ENCODE measurements at places on chromosomes 5 and 9. TPM values are rescaled to one million over a fixed set of nuclear protein-coding genes. Genes with fewer than 3 reads are reported as not detected.

- no peak for DNase-seq
These were observed 158.3 kb upstream of the MAP3K1 start for GRCh38 chr5:56656846-56657726.

- DNase-seq = no peak
These were observed 2.9 kb upstream of the DPM2 start for GRCh38 chr9:127940593-127940992.

DNA sequence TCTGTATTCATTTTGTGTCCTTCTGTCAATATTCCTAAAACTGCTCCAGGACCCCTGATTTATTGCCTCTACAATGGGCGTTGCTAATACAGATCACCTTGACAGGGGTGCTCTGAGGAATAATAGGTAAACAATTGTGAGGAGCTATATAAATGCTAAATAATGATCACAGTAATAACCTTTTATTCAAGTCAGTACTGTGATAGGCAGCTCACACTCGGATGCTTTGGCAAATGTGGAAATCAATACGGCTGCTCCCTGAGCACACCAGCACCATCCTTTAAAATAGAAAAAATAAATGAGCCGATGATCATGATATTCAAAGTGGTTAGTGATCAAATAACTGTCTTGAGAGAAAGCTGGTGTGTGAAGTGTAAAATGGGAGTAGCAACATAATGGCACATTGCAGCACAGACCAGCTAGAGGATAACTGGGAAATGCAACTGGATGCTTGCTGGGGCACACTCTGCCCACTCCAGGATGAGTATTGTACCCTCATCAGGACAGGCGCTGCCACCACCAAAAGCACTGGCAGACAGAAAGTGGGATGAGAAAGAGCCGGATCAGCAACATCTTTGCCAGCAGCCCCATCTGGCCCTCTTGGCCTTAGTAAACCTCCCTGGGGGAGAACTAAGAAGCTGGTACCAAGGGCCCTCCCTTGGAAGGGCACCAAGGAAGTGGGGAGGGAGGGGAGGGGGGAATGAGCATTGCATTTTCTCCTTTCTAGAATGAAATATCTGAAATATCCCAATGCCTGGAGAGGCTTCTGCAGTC, 69.4 kb upstream of the SPATA31D4 start:
- DNase-seq = no peak

DNA sequence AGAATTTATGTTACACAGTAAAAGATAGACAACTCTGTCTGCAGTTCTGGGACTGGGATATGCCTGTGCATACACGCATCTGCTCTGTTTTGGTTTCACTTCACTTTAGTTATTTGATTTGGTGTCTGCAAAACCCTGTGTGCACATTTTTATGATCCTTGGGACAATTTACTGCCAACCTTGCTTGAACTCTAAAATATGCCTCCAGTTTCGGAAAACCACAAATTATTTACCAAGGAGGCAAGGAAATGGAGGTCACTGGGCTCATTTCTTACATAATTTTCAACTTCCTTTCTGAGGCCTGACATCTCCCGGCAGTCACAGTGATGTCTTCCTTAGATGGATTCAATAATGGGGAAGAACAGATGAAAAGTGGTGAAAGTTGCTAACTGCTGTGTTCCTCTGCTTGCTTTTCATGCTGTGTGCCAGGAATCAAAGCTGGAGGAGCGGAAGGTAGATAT, 61.2 kb upstream of the TAF11L2 start:
- no peak for DNase-seq

Gene IFNA13
- total RNA-seq = not detected

Gene TMEM141
- total RNA-seq = 110 TPM

DNA sequence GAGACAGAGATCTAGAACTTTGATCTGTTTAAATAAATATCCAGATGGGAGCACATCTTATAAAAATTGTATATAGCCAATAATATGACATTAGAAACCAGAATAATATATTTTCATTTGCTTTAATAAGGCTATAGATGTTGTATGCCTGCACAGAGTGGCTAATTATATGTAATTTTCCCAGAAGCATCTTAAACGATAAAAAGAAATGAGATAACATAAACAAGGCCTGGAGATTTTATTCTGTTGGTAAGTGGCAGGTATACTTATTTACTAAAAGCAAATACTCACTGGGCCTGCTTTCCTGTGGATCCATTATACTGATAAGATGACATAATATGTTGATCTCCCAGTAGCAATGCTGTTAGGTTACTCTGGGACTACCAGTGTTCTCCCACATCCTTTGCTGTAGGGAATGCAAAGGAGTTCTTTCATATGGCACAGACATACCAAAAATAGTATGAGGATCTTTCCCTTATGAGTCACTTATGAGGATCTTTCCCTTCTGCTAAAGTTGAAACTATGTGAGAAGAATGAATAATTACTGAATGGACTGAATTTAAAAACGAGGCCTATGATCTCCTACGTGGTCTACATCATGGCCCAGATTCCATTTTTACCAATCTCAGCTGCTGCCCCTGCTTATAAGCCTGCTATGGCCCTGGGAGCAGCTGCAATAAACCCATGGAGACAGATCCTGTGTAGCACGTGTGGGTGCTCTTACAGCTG, 112.1 kb downstream of the NUDT12 start:
- no peak for DNase-seq

DNA sequence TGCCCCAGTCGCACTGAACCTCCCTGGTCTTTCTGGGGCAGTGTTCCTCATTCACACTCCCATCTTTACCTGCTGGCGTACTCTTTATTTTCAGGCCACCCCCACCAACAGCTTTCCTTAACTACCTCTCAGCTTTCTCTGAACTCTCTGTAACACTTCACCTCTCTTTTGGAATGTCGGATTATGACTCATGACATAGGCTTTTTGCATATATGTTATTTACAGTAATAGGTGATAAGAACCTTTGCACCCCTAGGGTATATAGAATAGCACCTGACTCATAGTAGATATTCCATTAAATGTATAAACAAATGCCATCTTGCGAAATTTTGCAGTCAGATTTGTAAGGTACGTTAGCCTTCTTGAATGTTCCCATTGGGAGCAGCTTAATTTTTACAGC, 52.9 kb upstream of the MIER3 start:
- DNase-seq = no peak

DNA sequence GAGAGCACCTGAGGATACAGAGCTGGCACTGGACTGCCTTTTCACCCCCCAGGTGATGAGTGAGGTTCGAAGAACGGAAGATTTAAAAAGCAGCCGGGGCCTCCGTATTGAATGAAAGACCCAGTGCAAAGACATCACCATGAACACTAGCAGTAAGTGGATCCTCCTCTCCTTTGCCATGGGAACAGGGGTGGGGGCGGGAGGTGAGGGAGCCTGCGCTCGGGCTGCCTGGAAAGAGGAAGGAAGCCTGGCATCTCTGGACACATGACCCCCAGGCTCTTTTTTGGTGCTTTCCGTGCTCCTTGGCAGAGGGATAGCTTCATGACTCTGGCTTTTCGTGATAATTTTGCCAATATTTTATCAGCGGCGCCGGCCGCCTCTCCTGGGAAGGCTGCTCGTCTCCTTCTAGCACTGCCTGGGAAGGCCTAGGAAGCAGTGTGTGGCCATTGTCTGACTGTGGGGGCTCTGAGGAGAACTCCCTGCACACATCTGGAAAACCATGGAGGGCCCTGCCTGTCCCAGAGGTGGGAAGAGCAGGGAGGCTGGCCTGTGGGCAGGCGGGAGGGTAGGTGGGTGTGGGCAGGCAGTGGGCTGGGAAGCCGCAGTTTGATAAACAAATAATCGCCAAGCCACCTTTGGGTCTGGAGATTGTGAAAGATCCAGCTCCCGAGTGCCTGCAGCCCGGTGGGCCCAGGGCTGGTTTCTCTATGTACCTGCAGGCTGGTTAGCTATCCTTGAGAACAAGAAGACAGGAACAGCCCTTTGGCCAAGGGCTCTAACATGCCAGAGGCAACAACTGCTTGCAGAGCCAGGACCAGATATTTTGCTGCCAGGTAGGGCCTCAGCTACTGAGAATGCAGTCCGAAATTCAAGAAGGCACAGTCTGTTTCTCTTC, 911 bp downstream of the ABLIM3 start:
- DNase-seq = peak; percentile 24

Gene PTPRD
- 113 TPM for total RNA-seq

Gene ITK
- 5.7 TPM for total RNA-seq

Gene F12
- total RNA-seq = 3.0 TPM

Gene SPINK7
- total RNA-seq = not detected

DNA sequence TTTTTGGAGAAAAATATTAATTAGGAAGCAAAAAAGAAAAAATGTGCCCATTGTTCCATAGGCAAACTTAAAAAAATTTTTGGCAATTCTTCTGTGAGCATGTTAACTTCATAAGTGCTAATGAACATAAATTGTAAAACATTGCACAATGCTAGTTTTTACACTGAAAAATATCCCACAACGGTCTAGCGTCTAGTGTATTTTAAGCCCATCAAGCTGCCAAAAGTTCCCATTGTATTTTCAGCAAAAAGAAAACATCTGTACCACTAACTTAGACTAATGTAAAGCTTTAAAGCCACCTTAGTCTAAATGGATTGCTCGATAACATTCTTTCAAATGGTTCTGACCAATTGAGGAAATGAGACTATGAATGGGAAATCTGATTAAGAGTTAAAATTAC, 2.8 kb downstream of the NR6A1 start:
- no peak for DNase-seq

Gene SLC36A2
- total RNA-seq = not detected

DNA sequence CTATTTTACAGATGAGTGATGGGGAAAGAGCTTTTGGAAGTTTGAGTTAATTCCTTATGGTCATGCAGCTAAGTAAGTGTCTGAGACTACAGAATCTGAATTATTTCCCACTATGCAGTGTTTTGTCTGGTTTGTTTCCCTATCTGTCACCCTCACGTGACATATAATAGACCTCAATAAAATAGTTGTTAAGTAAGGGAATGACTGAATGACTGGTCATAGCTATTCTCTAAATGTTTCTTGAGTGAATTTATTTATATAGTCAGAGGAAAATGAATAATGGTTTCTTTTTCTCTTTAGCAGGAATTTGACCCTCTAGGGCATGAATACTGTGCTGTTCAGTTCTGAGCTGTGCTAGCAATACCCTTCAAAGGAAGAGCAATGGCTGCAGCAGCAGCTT, 10.3 kb downstream of the TRIM32 start:
- DNase-seq = no peak

DNA sequence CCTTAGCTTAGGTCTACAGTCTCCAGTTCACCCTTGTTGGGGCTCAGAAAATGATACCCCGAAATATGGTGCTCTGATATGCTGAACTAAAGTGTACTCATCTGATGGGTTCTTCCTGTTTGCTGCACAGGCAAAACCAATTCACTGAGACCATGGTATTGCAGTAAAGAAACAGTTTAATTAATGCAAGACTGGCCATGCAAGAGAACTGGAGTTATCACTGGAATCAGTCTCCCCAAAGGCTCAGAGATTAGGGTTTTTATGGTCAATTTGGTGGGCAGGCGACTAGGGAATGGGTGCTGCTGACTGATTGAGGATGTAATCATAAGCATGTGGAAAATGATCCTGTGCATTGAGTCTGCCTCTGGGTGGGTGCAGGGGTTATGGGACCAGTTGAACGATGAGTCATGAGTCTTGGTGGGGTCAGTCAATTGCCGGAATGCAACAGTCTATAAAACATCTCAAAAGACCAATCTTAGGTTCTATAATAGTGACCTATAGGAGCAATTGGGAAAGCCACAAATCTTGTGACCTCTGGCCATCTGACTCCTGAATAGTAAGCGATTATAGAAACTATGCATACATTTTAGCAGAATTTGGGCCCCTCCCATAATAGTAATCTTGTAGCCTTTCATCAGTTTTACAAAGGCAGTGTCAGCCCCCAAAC, 113.0 kb upstream of the ANKRD55 start:
- no peak for DNase-seq

- no peak for DNase-seq
These were observed 102.2 kb downstream of the PLPP1 start for GRCh38 chr5:55432549-55432948.

DNA sequence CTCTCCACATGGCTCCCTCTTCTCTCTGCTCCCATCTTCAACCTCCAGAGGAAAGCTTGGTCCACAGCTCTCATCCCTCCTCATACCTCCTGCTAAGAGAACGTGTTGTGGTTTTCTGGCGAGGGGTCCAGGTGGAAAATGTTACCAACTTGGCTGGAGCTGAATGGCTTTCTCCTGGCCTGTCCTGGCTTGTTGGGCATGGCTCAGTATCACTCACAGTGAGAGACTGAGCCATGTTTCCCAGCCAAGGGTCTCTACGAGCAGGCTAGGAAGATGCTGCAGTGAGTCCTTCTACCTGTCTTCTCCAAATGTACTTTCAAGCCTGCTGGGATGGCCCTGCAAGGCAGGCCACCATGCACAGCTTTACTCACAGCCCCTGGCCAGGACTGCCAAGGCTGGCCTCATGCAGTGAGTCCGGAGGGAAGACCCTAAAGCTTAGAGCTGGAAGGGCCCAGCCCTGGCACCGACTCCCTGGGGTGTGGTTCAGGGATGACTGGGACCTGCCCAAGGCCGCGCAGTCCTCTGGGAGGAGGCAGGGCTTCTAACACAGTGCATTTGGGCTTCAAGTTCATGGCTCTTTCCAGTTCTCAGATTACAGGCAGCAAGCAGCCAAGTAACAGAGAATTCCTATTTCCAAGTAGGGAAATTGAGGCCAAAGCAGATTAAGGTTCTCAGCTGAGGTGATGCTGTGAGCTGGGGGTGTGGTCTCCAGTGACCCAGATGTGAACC, 59.5 kb downstream of the COL27A1 start:
- no peak for DNase-seq

- DNase-seq = no peak
These were observed 17.0 kb upstream of the RPS23 start for GRCh38 chr5:82295144-82295543.

- DNase-seq = no peak
These were observed 115.4 kb downstream of the ST8SIA4 start for GRCh38 chr5:100787648-100788047.

Gene RNF183
- 1.1 TPM for total RNA-seq

- no peak for DNase-seq
These were observed 175.2 kb upstream of the SMARCA2 start for GRCh38 chr9:1839909-1840308.
